ENCODE measurements at places on chromosomes 11 and 22. TPM values are rescaled to one million over a fixed set of nuclear protein-coding genes. Genes with fewer than 3 reads are reported as not detected.
A peak's percentile ranks its signal among the peaks of the same experiment; 100 is the strongest.

- DNase-seq, result peak; percentile 96
Measured at GRCh38 chr22:21867528-21868266, at the start of gene MAPK1. MAPK1 (minus strand) TSS chr22:21867645; CDS start chr22:21867440, 205 bp downstream.

Gene SCGB1A1
- total RNA-seq, result not detected

Gene CHRM4
- total RNA-seq, result not detected

DNA sequence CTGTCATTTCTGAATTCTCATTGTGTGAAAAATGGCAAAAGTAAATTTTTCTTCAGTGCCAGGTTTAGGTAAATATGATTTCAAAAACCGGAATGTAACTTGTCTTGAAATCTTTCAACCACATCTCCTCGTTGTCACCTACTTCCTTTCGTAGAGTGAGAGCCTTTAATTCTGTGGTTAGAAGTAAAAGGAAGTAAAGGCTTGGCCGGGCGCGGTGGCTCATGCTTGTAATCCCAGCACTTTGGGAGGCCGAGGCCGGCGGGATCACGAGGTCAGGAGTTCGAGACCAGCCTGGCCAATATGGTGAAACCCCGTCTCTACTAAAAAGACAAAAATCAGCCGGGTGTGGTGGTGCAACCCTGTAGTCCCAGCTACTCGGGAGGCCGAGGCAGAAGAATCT is 29.8 kb downstream of the SGSM3 start:
- DNase-seq, result no peak

GRCh38 chr11:70498171-70498571 is 99.8 kb downstream of the CTTN start:
- peak; percentile 7 for DNase-seq

Gene GGTLC3
- total RNA-seq, result not detected

DNA sequence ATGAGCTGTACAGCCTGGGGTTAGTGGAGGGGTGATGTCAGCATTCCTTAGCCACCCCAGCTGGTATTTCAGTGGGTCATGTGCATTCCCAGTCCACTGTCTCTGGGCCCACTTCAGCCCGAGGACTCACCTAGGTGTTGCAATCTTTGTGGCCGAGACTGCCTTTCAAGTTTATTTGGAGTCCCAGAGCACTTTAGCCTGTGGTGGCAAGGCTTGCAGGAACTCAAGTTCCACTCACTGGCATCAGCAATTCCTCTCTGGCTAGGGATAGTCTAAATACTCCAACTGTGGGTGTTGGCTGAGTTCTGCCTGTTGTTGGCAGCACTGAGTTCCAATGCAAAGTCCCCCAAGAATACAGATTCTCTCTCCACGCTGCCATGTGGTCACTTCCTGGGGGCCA is 191.6 kb upstream of the PGR start:
- DNase-seq, result no peak

GRCh38 chr11:77055101-77055561 is 11.6 kb upstream of the CAPN5 start:
- DNase-seq, result no peak

- no peak for DNase-seq
Measured at GRCh38 chr22:36455571-36456463, 25.6 kb downstream of the TXN2 start.

Gene OR52N1
- total RNA-seq, result not detected

GRCh38 chr11:32374261-32374711 is 61.1 kb downstream of the WT1 start:
- no peak for DNase-seq

- DNase-seq, result no peak
Measured at GRCh38 chr22:37419969-37420685, 7.2 kb downstream of the ELFN2 start.

Gene CCDC87
- total RNA-seq, result 0.26 TPM

- DNase-seq, result no peak
Measured at GRCh38 chr11:3859373-3859881, 4.0 kb downstream of the STIM1 start.

GRCh38 chr11:12529041-12529440 is 145.2 kb upstream of the TEAD1 start:
- no peak for DNase-seq

DNA sequence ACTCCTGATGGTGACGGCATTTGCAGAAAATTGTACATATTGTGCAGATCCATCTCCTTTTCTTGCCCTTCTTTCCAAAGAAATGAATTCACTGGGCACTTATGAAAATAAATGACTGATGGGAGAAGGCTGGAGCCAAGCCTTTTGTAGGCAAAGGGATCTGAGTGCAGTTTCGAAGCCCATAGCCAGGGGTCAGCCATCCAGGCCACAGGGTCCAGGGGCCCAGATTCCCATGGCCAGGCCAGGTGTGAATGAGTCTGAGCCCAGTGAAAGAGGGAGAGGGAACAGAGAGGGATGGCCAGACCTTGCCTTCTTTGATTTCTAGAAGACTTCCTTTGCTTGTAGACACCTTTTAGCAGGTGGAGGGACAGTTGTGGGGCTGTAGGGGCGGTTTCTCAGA is 209.1 kb downstream of the KIRREL3 start:
- DNase-seq, result no peak

Data from right lobe of liver (tissue), 6 donors.